ENCODE measurements at places on chromosomes 6 and 20.

DNA sequence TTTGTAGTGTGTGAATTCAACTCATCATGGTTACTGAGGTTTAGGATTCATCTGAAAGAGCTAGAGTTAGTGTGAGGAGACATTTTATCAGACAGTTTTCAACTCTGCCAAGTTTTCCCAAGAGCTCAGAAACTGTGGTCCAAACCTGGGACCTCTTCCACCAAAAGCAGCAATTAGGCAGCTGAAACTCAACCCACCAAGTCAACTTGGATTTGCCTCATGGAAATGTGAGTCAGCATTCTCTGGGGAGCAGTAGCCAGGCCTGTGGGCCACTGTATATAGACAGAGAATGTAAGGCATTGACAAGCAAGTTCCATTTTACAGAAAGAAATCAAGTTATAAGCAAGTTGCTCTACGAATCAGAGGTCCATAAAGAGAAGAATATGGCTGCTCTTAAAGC is 178.8 kb upstream of the HDDC2 start:
- DNase-seq, result no peak

GRCh38 chr6:126824226-126824625 is 294.2 kb upstream of the RSPO3 start:
- DNase-seq, result no peak

- no peak for DNase-seq
Measured at GRCh38 chr20:41054847-41055230, 26.2 kb downstream of the TOP1 start.

DNA sequence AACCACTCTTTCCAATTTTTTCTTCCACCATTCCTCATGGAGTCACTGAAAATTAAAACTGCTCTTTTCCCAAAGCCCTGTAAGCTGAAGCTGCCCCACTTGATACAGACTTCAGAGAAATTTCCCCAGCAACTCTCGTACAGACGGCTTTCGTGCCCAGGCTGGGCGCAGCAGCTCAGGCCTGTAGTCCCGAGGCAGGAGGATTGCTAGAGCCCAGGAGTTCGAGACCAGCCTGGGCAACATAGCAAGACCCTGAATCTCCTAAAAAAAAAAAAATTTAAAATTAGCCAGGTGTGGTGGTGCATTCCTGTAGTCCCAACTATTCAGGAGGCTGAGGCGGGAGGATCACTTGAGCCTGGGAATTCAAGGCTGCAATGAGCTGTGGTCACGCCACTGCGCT is 6.6 kb downstream of the PPDPF start:
- no peak for DNase-seq

DNA sequence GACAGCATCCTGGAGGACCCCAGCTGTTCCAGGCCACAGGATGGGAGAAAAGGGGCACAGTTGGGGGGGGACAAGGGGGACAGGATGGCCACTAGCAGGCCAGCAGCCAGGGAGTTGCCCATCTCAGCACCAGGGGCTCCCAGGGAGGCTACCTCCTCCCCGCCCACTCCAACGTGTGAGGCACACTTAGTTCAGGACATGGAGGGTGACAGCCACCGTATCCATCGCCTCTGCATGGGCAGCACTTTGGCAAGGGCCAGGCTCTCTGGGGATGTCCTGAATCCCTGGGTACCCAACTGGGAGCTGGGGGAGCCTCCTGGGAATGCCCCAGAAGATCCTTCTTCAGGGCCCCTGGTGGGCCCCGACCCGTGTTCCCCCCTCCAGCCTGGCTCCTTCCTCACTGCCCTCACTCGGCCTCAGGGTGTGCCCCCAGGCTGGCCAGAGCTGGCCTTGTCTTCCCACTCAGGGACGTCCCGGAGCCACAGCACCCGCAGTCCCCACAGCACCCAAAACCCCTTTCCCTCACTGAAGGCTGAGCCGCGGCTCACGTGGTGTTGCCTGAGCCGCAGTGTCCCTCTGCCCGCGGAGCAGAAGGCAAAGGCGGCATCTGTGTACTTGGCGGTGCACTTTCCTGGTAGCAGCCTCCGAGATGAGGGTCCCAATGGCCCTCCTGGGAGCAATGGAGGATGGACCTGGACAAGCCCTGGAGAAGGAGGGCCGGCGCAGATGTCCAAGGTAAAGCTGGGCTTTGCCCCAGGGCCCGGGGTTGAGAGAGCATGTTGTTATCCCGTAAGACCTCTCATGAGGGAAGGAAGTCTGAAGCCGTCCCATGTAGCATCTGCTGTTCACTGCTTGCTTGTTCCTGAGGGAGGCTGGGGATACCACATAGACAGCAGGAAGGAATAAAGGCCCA is 30.7 kb downstream of the ZNF831 start:
- DNase-seq, result no peak

DNA sequence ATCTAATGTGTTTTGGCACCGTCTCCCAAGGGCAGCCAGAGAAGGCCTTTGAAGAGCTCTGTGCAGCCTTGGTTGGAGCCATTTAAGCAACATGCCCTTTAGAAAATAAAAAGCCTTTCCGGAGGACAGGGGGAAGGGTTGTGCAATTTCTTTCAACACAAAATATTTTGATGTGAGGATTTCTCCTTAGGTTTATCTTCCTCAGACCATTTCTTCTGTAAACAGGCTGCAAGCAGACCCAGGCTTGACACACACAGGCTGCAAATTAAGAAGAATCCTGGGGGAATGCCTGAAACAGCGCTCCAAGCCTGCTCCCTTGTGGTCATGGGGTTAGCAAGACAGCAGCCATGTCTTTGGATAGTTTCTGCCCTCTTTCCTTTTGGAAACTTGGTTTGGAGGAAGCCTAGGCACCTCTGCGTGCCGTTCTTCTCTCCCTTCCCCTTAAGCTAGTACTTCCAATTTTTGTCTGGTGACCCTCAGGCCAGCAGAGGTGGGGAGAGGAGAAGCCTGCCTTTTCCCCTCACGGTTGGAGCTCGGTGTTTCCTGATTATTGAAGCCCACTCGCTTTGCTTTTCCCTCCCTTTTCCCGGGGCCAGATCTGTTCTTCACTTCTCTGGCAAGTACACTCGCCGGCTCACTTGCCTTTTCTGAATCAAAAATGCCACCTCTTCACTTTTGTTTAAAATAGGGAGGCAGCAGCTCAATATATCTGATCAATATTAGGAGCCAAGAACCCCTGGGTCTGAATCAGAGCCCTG is 39.6 kb upstream of the NOX3 start:
- DNase-seq, result peak; percentile 76

DNA sequence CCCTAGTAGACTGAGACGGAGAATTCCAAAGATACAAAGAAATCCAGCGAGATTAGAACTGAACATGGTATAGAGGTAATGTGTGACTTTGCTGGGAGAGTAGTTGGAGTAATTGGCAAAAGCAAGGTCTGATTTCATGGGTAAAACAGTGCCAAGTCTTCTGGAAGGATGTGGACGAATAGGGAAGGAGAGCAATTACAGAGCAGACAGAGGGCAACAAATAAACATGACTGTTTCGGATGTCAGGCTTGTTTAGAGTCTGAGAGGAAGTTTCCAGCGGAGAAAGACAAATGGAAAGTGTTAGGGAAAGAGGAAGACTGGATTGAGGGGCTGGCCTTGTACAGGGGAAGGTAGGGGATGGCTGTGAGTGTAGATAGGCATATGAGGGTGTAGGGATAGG is 282.2 kb upstream of the PRND start:
- DNase-seq, result no peak

- no peak for DNase-seq
Measured at GRCh38 chr6:161435748-161436070, 161.8 kb upstream of the AGPAT4 start.

DNA sequence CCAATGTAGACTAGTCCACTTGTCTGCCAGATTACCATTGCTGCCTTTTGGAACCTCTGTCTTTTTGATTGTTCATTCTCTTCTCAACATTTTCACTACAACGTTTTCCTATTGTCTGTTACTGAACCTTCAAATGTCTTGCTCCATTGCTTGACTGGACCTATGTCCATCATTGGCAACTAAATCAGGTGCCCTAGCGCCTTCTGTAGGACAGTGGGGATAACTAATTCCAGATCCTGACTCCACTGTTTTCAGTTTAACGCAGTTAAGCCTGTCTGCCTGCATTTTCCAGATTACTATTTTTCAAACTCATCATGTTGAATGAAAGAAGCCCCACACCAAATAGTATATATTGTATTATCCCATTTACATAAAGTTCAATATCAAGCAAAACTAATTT is 433.6 kb downstream of the RNF144B start:
- no peak for DNase-seq

GRCh38 chr6:139960671-139961070 is 586.2 kb upstream of the CITED2 start:
- DNase-seq, result no peak

DNA sequence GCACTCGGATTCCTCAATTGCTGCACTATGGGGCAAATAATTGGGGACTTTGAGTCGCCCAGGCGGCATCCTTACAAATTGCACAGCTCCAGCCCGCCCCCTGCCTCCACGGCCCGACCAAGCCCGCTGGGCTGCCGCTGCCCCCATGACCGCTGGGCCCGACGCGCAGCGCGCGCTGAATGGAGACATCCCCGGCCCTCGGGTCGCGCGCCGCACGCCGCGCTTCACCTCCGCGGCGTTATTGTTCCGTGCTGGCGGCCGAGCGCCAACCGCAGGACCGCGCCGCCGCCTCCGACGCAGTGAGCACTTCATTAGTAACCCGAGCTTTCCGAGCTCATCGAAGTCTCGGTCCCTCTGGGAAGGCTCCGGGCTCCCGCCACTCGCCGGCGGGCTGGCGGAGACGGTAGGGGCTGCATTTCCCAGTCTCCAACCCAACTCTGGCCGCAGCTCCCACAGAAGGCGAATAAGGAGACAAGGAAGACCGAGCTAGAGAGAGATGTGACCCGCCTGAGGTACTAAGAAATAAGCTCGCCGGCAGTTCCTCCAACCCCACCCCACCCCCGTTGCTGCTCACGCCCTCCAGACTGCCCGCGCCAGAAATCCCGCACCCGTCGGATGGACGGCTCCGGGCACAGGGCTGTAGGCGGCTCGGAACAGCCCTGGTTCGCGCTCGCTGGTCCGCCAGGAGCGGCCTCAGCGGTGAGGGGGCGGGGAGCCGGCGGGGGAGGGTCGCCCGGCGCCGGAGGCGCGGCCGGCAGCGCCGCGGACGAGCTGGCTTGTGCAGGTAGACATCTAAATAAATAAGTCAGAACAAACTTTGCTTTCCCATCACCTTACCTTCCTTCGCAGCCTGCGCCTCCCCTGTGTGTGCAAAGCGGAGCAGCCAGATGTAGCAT is 703 bp downstream of the EPHA7 start:
- peak; percentile 25 for DNase-seq

GRCh38 chr6:125741336-125741735 is 8.1 kb upstream of the HEY2 start:
- no peak for DNase-seq

DNA sequence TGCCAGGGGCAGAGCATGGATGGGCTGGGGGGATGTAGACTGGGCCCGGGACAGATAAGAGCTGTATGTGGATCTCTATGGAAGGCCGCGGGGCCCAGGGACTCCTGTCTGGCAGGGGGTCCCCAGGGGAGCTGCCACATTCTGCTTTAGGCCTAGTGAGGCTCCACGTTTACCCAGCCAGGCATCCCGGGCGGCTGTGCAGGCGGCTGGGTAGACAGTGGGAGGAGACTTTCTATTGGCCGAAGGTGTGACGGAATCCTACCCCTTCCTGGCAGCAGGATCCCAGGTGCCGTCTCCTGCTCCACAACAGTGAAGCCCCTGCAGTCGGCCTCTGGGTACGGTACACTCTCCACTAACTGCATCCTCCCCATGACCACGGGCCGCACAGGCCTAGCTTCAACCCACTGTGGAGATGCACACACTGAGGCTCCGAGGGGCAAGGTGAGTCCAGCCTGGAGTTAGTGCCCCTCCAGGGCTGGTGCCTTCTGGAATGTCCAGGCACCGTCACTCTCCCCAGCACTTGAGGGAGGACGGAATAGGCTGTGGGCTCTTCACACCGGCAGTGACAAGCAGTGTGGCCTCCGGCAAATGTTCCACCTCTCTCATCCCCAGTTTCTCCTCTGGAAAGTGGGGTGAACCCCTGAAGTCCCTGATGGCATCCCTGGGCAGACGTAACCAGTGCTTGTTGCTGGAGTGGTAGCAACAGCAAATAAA is 36.8 kb upstream of the ZBP1 start:
- peak; percentile 7 for DNase-seq

- no peak for DNase-seq
Measured at GRCh38 chr6:156379392-156380289, 397.5 kb upstream of the ARID1B start.

DNA sequence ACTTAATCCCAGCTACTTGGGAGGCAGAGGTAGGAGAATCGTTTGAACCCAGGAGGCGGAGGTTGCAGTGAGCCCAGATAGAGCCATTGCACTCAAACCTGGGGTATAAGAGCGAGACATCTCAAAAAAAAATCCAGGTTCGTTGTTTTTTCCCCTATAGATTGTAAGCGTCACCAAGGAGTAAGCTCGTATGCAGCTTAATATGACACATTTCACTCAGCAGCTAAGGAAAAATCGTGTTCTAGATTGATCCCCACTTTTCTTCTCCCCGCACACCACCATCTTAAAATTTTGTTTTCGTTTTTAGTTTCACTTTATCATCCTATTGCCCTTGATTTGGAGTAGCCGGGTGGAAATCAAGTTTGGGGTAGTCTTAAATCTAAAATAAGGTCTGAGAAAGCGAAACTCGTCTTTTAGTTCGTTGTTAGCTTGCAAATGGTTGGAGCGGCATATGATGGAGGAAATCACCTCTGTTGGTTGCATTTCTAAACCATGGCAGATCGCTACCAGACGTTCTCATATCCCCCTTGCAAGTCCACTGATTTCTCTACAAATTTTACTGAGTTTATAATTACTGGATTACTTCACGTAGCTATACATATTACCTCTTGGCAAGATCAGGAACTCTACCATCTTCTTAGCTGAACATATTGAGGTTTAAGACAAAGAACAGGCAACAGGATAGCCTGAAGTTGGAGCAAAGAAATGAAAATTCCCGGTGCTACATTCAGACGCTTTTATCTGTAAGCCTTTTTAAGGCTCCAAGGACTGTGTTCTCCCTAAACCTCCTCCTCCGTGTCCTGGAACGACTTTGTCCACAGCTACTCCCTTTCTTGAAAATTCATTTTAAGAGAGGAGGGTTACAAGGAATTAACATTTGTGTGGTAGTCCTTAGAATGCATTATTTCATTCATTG is 91.1 kb upstream of the BTN3A2 start:
- no peak for DNase-seq
